ENCODE measurements at places on chromosomes 2 and 18. TPM values are rescaled to one million over a fixed set of nuclear protein-coding genes. Genes with fewer than 3 reads are reported as not detected.
A peak's percentile ranks its signal among the peaks of the same experiment; 100 is the strongest.

- no peak for DNase-seq
Observed at GRCh38 chr2:159573846-159574606, 42.3 kb downstream of the BAZ2B start.

GRCh38 chr2:225017098-225017685 is 25.1 kb downstream of the DOCK10 start:
- no peak for DNase-seq

DNA sequence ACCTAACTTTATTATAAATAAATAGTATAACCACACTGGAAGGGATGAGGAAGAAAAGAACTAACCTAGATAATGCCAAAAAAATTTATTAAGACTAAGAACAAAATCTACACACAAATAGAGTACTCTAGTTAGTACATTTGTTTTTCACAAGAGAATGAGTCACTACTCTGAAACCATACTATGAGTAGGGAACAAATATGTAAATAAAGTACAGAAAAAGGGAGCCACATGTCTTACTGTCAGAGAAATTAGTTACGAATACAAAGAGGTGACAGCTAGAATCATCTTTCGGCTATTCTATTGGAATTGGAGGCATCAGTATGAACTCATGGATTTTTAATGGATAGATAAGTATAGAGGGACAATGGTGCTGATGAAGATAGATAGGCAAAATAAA is 150.5 kb downstream of the COPS8 start:
- DNase-seq: no peak

- peak; percentile 91 for DNase-seq
Observed at GRCh38 chr2:73089270-73090030, 17.9 kb upstream of the SFXN5 start.

- peak; percentile 78 for DNase-seq
Observed at GRCh38 chr2:212686285-212686895, 147.8 kb upstream of the ERBB4 start.

DNA sequence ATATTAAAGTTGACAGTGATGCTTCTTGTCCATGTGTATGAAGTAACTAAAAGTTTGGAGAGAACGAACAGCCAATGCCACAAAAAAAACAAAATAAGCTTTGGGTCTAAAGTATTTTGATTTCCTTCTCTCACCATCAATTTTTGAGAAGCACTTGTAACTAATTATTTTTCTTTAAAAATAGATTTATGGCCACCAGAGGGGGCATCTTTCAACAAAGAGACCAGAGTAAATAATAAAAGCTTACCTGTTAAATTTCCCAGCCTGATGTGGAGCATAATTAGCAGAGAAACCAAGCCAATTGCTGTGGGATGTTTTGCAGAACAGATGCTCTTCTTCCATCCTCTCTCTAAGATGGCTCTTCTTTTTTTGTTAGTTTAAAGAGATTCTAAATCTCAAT is 29.0 kb downstream of the LINC00305 start:
- no peak for DNase-seq

DNA sequence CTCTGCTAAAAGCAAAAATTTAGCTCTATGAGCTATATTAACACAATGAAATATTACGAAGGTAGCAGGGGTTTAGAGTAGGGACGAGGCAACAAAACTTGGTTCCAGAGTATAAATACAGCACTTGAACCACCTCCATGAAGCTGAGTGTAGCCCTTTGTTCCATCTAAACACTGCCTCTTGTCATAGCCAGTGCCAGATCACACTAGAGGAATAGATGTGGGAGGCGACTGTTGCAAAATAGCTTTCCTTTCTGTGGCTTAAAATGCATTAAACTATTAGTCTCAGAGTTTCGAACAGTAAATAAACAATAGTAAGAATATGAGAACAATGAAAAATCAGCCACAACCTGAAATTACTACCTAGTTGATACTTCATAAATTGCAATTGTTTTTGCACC is 29.8 kb downstream of the PIEZO2 start:
- DNase-seq: no peak

DNA sequence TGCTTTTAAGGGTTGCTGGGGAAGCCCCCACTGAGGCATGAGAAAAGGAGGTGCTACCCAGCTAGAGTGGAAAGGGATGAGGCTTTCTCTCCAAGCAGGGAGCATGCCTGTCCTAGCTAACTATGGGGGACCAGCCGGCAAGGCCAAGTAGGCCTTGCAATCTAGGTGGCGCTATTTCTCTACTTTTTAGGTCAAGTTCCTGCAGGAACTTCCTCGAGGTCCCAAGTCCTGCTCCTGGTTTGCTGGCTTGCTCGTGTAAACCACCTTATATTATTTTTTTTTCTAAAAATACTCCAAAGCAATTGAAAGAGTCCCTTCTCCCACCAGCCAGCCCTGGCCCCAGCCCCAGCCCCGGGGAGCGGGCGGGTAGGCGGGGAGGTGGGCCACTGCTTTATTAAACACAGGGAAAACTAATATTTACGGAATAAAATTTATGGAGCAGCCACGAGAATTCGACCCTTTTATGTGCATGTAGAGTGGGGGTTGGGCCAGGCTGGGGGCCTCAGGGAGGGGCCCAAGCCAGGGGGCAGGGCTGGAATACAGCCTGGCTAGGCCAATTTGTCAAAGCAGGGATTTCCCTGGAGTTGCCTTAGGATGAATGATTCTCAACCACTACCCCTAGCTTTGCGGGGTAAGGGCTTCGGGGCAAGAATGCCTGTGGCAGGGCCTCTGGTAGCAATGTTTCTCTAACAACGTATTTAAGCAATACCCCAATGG is 12.8 kb upstream of the IHH start:
- DNase-seq: peak; percentile 91

DNA sequence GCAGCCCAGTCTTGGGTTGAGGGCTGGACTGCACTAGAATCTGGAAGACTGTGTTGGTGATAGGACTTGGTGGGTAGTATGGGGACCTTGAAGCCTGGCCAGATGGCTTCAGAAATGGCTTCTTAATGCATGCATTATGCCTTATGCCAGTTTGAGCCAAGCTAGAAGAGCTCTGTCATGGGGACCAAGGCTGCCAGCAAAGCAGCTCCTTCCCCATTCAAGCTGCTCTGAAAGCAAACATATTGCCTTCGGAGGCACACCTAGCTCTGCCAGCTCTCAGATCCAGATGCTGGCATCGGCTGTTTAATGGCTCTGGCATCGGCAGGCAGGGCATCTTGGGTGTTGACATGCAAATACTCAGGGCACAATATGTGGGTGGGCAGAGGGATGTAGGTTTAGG is 59.0 kb upstream of the IGFBP5 start:
- no peak for DNase-seq

DNA sequence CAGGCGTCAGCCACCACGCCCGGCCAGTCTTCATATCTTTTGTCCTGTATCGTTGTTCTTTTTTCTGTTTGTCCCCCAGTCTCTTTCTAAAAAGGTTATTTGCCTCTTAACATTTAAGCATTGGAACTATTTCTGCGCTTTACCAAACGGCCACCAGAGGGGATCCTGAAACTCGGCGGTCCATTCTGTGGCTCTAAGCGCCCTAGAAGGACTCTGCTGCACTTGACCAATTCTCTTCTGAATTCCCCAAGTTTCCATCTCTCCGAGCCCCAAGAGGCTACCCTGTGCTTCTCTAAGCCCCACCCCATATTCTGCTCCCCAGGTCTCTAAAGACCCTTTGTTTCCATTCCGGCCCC is 33.1 kb upstream of the REG3G start:
- DNase-seq: peak; percentile 59

GRCh38 chr18:36974686-36975085 is 145.8 kb downstream of the KIAA1328 start:
- DNase-seq: no peak

GRCh38 chr2:200814917-200815316 is 3.2 kb downstream of the BZW1 start:
- no peak for DNase-seq

GRCh38 chr2:3620834-3621233 is 25.9 kb downstream of the COLEC11 start:
- DNase-seq: no peak

- no peak for DNase-seq
Observed at GRCh38 chr18:11309172-11309571, 159.8 kb upstream of the PIEZO2 start.

- no peak for DNase-seq
Observed at GRCh38 chr18:10546557-10547300, 20.9 kb downstream of the NAPG start.

DNA sequence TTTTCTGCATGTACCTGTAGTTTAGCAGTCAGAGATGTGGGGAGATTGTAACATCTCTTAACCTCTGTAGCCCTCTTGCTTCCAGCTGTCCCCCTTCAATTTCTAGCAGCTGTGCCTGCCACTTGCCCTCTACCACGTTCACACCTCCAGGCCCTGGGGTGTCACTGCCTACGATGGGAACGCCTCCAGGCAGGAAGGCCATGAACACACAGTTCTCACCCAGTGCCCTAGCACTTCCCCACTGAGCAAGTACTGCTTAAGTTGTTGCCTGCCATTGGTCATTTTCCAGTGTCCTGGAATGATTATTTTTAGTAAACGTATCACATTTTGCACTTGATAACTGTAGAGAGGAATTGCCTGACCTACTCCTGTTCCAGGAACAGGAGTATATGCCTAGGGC is 77.1 kb upstream of the B3GNT7 start:
- no peak for DNase-seq

DNA sequence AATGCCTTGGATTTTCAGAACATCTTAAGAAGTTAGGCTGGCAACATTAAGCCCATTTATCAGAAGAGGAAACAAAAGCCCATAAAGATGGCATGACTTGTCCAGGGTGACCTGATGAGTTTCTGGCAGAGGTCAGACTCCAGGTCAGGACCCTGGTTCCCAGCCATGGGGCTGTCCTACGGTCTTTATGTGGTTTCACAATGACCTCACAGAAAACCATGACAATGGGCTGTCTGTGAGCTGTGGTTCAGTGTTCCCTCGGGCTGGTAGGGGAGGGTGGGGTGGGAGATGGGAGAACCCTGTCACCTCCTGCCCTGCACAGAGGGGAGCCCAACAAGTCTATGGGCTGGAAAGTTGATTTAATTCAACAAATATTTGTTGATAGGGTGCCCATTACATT is 101.8 kb downstream of the LOXHD1 start:
- DNase-seq: no peak

DNA sequence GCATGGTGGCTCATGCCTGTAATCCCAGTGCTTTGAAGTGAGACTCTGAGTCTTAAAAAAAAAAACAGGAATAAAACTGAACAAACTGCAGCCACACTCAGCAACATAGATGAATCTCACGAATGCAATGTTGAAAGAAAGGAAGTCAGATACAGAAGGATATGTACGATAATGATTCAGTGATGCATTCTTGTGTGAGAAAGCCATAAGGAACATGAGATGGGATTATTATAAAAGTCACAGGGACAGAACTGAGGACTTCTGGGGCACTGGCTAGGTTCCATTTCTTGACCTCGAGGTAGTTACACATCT is 56.9 kb upstream of the SMAD2 start:
- DNase-seq: no peak

DNA sequence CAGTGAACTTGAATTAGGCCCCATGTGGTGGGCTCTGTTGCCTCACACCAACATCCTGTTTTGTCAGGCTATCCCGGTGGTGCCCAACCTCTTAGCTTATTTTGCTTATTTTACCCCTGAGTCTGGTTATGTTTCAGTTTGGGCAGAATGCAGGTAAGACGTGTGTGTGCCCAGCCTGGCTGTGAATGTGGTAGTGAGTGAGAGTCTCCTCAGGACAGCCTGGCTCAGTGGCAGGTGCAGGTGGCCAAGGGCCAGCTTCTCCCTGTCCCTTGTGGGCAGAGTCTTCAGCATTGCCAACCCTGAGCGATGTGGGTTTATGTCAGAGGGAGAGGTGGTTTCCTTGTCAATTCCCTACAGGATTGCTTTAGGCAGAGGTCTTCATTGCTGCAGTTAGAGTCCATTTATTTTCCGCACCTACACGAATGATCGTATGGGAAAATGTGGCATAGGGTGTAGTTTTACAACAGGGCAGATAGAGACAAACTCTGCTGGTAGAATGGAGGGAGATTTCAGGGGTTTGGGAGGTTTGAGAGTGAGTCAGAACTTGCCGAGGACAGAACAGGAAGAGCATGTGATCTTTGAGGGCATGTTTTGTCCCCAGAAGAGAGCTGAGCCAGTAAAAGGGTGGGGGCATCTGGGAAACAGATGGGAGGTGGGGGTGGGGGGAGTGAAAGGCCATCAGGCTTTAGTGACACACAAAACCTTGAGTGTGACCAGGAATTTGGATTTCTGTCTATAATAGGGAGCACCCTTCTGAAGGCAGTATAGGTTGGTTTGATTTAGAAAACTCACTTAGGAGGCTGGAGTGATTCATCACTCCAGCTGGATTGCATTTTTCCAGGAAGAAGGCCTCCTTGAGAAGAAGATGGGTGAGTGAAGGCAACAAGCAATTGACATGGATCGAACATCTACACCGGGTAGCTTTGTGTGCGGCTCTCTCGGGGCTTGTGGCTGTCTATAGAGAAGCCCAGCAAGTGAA is 156.2 kb upstream of the CELF4 start:
- peak; percentile 24 for DNase-seq

- no peak for DNase-seq
Observed at GRCh38 chr2:54879032-54879431, 155.6 kb downstream of the EML6 start.

GRCh38 chr2:101516823-101517690 is 42.1 kb upstream of the RFX8 start:
- DNase-seq: no peak

GRCh38 chr18:13550418-13551304 is 175.7 kb downstream of the FAM210A start:
- DNase-seq: no peak

- DNase-seq: no peak
Observed at GRCh38 chr18:44747157-44747556, 66.5 kb downstream of the SETBP1 start.

The ANKRD36C gene
- polyA plus RNA-seq: 16.8 TPM

The FAM98A gene
- 37.3 TPM for polyA plus RNA-seq

The XDH gene
- 1.6 TPM for polyA plus RNA-seq

The RAB6C gene
- not detected for polyA plus RNA-seq

The LAMA3 gene
- 27.8 TPM for polyA plus RNA-seq

The ADAM23 gene
- 2.7 TPM for polyA plus RNA-seq

The SULT1C2 gene
- polyA plus RNA-seq: 15.3 TPM

The RAB6D gene
- 1.5 TPM for polyA plus RNA-seq
